DMS53 (cell line): ENCODE measurements at places on chromosomes 4 and X.

DNA sequence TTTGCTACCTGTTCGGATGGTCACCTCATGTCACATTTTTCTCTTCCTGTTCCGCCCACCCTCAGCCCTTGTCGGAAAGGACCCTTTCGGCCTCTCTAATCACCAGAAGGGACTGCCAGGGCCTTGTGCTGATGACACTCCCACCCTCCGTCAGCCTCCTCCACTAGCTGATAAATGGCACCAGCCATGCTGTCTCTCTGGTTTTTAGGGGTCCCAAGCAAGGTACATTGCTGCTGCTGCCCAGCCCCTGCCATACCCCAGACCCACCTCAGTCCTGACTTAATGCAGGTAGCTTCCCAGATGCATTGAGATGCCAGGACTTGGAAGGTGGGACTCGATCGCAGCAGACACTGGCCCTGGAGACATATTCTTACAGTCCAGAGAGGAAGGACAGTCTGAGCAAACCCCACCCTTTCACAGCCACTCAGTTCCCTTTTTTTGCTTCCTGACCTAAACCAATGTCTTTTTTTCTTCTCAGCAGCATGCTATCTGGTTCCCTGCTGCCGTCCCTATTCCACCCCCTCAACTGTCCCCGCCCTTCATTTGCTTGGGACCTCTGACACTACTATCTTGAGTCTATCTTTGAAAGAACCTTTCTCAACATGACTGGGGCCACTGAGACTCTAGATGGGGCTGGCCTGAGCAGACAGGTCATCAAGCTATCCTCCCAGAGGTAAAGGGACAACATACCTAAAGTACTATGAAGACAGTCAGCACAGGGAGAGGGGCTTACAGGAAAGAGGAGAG is at the start of gene BTK:
Gene BTK, minus strand, starts transcription at position 397 of the 747 bp plus-strand sequence. CDS start 10,907 bp downstream, outside the sequence.
- no peak for DNase-seq

- no peak for DNase-seq
These were observed 512 bp upstream of the ANTXR2 start for GRCh38 chr4:80073473-80074008.

GRCh38 chrX:21947671-21948070 is 7.2 kb downstream of the SMS start:
- DNase-seq: no peak

GRCh38 chrX:26851981-26852380 is 611.2 kb downstream of the PPP4R3C start:
- peak; percentile 54 for DNase-seq

- DNase-seq: no peak
These were observed 32.3 kb downstream of the USP53 start for GRCh38 chr4:119244832-119245231.
